ENCODE measurements at places on chromosomes 12 and 14. TPM values are rescaled to one million over a fixed set of nuclear protein-coding genes. Genes with fewer than 3 reads are reported as not detected.

ACSM4 gene
- total RNA-seq: not detected

- DNase-seq: no peak
These were observed 74.7 kb downstream of the NOC4L start for GRCh38 chr12:132218915-132219314.

DNA sequence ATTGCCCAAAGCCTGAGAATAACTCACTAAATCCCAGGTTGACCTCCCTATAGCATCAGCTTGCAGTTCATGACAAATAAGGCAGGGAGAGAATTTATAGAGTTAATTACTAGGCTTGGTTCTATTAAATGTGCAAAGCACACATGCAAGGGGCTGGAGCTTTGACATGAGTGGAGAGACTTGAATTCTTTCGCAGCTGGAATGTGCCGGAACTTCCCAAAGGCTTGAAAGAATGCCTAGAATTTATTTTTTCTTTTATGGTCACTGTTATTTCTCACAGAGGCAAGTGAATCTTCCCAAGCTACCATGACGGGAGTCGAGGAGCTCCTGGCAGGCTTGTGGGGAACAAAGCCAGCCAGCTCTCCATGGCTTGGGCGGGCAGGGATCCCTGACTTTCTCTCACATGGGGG, 95.5 kb upstream of the USP44 start:
- no peak for DNase-seq

KRT77 gene
- 0.57 TPM for total RNA-seq

DNA sequence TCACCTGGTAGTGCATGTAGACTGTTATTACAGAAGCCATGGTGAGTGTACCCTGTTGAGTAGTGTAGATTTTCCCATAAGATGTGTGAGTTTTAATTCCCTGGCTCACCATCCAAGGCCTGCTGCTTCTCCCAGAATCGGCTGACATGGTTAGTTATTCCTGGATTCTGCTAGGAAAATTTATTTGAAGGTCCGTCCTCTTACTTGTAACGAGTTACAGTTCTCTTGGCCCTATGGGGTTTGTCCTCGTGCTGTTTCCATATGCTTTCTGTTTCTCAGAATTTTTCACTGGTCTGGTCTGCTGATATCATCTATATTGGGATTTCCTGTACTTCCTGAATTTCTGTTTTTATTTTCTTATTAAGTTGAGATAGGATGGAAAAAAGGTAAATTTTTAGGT, 423.3 kb upstream of the RGS6 start:
- no peak for DNase-seq

DNA sequence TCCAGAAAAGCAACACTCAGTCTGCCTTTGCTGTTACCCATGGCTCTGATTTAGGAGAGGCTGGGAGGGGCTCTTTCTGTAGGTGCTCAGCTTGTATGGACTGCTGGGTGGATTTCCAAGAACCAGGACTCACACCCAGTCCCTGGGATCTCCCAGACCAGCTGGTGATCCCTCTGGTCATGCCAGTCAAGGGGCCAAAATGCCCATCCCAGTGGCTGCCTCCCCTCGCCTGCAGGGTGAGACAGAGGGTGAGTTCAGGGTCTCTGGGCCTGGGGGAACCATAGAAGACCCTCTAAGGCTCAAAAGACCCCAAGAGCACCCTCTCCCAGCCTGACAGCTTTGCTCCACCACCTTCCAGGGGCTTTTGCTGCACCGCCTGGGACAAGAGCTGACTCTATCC, 78.6 kb upstream of the MYL2 start:
- DNase-seq: no peak

DNA sequence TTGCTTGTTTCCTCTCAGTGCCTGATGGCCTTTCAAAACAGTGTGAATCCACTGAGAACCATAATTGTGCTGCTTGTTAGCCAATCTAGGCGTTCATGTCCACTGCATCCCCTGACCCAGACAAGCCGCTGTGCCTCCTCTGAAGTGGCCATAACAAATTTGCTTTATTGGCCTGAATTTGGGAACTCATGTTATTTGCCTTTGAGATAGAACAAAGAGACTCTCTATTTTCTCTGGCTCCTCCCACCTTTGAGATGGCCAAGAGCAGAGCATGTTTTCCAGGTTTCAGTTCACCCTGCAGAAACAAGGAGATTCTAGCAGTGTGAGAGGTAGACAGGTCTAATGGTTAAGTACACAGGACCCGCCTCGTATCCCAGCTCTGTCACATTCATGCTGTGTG, 723.9 kb downstream of the MED13L start:
- peak; percentile 21 for DNase-seq

DNA sequence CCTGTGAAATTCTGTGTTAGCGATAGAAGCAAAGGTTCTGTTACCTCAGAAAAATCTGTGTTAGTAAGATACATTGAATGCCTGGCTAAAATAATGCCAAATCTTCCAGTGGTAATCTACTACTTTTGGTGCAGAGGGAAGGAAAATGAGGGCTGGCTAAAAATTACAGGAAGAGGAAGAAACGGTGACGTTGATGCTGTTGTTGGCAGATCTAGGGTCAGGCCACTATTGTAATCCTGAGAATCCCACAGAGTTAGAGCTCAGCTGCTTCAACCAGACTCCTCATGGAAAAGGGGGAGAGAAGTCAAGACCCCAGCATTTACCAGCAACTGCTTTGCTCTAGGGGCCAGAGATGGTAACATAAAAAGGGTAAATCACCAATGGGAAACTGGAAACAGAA, 145.1 kb downstream of the PPM1H start:
- DNase-seq: no peak

GRCh38 chr14:39912192-39913100, 480.2 kb upstream of the FBXO33 start:
- no peak for DNase-seq

GRCh38 chr12:104630230-104630670, 173.5 kb downstream of the CHST11 start:
- no peak for DNase-seq

GRCh38 chr12:27305673-27306456, 26.8 kb upstream of the BMAL2 start:
- DNase-seq: no peak

HCFC2 gene
- 18.6 TPM for total RNA-seq

DNA sequence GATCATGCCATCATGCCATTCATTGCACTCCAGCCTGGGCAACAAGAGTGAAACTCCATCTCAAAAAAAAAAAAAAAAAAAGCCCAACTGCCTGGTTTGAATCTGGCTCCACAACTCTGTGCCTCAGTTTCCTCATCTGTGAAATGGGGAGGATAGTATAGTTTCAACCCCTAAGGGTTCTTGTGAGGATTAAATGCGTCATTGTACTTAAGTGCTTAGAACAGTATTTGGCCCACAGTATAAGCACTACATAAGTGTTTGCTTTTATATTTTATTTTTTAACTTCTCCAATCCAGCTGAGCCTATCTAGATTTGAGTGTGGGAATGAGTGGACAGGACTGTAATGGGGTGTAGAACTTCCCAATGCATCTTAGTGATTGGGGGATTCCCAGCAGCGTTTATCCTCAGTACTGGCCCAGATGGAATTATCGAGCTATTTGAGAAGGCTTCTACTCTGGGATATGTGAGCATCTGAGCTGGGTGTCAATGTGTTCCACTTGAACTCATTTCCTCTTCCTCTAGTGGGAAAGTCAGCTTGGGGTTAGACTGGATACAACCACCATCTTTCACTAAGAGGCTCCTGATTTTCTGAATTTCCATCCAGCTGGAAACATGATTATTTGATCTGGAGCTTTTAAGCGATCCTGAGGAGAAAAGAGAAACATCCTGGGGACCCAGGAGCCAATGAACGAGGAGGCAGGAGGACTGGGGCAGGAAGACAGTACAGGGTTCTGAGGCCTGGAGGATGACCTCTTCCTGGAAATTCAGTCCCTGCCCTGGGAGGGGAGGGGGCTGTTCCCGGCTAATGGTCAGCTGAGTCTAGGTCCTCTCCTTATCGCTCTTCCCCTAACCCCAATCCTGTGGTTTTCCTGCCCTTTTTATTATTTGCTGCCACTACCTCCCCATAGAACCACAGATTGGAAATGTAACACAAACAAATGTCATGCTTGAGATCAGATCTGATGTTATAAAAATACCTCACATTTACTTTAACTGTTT, 9.3 kb upstream of the ESPL1 start:
- DNase-seq: no peak

DNA sequence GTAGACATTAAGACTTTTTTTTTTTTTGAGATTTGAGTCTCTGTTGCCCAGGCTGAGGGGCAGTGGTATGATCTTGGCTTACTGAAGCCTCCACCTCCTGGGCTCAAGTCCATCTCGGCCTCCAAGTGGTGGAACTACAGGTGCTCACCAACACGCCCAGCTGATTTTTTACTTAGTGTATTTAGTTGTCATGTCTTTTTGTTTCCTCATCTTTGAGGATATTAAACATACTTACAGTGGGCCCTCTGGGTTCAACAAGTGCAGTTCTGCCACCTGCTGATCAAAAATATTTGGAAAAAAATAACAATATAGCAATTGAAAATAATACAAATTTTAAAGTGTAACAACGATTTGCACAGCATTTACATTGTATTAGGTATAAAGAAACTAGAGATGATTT, 4.4 kb upstream of the B4GALNT1 start:
- DNase-seq: no peak

DNA sequence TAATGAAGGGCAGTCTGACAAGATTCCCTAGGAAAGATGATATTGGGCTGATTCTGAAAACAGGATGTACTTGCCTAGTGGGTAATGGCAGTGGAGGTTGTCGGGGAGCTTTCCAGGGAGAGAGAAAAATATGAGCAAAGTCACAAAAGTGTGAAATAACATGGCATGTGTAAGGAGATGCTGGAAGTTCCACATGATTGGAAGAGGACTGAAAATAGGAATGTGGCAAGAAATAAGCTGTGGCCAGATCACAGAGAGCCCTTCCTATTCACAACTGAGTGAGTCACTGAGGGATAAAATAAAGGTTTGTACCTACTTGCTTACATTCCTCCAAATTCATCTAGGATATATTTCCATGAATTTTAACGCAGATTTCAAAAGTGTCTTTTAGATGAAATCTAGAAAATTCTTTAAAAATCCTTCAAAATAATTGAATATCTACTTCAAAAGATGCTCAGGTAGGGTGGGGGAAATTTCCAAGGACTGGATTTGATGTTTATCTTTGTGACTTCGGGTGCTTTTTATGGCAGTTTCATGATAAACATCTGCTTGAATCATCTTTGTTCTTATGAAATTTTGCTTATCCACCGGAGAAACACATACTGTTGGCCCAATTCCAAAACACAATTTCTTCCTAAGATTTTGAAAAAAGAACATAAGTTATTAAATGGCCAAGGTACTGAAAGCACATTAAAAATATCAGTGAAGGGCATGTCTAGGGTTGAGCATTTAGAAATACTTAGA, 36.3 kb upstream of the SLC2A13 start:
- no peak for DNase-seq

GRCh38 chr14:49971156-49972130, 78.6 kb downstream of the ARF6 start:
- DNase-seq: no peak

SERPINA3 gene
- 505 TPM for total RNA-seq

GRCh38 chr12:51351913-51352532, 5.5 kb upstream of the CELA1 start:
- DNase-seq: no peak

GPR84 gene
- not detected for total RNA-seq

RFC5 gene
- total RNA-seq: 18.9 TPM

BIN2 gene
- 5.5 TPM for total RNA-seq

DNA sequence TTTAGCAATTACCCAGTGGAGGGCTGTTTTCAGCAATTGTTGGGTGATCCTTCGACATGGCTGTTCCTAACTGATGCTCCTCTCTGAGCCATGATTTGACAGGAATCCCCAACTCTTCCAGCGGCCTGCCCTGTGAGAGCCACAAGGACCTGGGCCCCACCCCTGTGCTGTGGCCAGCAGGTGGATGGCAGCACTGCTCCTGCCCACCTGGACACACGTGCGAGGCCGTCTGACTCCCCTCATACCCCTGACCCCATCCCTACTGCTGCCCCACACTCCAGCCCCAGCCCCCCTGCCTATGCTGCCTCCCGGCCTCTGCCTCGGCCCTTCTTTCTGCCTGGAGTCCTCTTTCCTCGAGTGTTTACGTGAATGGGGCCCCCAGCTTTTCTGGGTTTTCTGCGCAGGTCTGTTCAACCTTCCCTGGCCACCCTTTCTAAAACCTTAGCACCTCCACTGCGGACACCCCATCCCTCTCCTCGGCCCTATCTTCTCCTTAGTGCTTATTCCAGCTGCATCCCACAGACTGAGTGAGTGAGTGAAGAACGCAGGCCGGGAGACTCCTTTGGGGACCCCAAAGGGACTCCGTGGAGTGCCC, 111.4 kb downstream of the DICER1 start:
- no peak for DNase-seq

LRRC43 gene
- 5.7 TPM for total RNA-seq

DNA sequence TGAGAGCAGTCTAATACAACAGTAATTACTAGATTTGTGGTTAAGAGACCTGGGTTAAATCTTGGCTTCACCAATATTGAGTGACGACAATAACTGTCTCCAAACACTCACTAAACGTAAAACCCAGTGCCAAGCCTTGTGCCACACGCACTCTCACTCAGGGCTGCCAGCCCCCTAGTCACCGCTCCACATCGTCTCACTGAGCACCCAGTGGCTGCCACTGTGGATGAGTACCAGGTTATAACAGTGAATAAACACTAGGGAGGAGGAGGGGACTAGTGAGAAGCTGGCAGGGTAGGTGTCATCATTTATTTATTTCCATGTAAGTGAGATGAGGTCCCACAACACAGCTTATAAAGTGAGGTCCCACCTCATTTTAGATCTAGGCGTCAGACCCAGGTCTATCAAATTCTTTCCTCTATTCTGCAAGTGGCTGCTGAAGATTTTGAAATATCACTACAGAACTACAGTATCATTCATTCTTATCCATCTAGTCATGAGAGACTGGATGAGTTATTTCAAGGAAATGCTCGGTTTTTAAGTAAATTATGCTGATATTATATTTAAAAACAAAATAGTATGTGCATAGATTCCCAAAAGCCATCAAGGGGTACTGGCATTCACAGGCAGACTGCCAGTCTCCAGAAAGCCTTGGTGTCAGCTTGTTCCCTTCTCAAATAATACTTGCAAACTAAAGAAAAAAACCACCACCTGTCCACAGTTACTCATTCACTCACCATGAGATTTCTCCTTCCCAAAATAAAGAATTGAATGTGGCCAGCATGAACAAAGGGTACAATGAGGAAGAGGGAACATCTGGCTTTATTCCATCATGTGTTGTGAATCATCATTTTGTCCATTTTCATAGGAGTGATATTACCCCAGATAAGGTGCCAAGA, 84.0 kb downstream of the PTPN21 start:
- DNase-seq: no peak

- DNase-seq: no peak
These were observed 55.0 kb upstream of the NELL2 start for GRCh38 chr12:44930972-44931600.

BBOF1 gene
- total RNA-seq: 5.9 TPM

SPATS2 gene
- 30.1 TPM for total RNA-seq
